ENCODE measurements at places on chromosomes 7 and 10.
A peak's percentile ranks its signal among the peaks of the same experiment; 100 is the strongest.

DNA sequence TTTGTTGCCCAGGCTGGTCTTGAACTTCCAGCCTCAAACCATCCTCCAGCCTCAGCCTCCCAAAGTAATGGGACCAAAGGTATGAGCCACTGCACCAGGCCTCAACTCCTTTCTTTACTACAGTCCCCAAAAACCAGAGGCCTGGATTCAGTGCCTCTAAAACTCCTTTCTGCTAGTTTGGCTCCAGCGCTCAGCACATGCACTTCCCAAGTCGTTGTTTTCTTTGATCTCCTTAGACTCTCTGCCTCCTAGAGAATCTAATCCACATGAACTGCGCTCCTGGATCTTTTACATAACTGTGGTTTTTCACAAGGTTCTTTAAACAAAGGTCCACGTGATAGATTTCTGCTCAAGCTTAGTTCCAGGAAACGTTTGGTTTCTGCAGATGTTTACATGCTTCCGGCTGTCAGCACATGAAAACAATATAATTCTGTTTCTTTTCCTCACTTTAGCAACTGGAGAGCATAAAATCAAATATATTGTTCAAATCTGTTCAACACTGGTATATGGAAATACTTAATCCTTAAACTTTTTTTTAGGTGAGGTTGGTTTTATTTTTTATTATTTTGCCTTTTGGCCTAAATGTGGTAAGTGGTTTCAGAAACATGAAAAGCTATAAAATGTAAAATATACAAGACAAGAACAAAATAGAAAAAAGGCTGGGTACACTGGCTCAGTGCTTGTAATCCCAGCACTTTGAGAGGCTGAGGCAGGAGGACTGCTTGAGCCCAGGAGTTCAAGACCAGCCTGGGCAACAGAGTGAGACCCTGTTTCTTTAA is 270.5 kb upstream of the MKLN1 start:
- DNase-seq = no peak

DNA sequence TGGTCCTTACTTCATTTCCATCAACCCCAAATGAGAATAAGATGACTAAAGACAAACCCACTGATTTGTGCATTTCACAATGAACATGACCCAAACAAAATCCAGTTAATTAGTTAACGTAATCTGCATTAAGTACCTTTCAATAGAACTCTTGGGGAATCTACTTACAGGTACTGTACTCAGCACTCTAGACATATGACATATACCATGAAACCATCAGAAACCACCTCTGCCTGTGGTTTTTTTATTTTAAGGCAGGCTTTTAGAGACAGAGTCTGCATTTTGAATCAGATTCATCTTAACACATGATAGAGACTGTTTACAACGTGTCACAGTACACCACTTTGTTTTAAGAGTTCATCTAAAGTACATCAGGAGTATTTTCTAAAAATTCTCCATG is 168.4 kb downstream of the BTAF1 start:
- no peak for DNase-seq

DNA sequence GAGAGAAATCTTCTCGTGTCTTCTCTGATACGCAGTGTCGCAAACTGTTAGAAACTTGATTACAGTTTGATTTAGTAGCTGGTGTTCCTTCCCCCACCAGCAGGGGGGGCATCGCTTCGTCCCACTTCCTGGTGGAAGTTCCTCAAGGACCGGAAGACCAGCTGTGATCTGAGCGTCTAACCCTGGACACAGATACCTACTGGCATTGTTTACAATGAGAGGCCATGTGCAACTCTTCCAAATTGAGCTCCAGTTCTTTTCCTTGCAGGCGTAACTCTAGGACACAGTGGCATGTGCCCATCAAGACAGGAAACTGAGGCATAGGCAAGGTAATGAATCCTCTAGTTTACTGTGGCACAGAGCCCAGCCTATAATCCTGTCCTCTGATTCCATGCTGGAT is 219.0 kb downstream of the CCDC3 start:
- peak; percentile 77 for DNase-seq

DNA sequence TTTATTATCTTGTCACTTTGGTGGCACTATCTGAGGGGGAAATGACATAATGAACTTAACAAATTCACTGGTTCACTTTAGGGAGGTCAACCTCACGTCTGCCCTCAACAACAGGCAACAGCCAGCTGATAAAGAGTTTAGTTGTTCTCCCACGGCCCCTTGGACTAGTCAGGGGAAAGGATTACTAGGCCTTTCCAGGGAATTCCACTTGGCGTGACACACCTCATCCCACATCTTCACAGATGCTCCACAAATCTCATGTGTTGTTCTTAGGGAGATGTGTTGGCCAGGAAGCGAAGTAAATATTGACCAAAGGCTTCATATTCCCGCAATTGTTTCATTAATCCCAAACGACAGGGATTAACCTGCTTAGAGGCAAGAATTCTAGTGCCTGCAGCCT is 183.5 kb upstream of the CDCA7L start:
- DNase-seq = no peak

DNA sequence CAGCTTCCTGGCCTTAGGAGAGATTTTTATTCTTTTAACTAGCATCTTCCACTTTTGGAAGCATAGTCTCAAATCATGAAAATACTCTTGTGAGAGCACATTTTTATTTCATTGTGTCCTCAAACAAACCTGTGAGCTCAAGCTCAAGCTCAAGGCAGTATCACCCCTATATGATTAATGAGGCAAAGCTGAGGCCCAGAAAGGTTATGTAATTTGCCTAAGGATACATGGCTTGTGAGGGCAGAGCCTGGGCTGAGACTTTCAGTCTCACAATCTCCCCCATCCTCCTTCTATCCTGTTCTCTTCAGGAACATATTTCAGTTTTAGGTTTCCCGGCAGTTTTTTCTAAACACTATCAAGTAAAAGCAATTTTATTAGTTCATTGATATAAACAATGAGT is 359.5 kb downstream of the PTEN start:
- peak; percentile 47 for DNase-seq
